ENCODE measurements at places on chromosomes 16 and 17.
A peak's percentile ranks its signal among the peaks of the same experiment; 100 is the strongest.

DNA sequence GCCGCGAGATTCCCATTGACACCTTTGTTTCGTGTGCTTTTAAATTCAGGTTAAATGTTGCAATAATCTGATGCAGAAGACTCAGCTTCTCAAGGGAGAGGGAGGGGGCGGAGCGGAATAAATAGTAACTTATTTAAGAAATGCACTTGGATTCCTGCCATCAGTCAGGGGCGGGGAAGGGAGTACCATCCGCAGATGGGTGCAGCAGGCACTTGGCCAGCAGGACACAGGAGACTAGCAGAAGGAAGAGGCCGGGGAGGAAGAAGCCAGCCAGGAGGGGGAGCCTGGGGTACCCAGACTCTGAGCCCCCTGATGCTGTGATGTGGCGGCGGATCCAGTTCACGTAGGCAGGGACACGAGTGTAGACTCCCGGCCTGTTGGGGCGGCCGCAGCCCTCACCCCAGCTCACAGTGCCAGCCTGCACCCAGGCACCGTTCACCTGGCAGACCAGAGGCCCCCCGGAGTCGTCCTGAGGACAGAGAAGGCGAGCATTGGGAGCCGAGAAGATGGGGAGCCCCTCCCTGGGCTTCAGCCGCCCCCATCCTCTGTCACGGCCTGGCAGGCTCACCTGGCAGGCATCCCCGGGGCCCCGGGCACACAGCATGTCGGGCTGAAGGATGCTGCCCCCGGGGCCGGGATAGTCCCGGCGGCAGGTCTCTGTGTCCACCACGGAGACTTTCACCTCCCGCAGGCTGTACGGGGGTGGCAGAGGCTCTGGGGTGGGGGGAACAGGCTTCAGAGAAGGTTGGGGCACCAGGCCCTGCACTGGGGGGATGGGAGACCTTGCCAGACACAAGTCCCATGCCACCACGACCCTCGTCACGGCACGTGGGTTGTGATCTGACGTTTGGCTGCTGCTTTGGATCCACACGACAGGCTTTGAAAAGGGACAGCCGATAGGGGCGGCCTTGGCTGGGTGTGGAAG is 3.2 kb downstream of the TPSG1 start:
- H3K4me1 ChIP-seq, result no peaks in the 10 kb centered on the region
- no peaks in the 10 kb centered on the region for H3K36me3 ChIP-seq
- DNase-seq, result no peak

DNA sequence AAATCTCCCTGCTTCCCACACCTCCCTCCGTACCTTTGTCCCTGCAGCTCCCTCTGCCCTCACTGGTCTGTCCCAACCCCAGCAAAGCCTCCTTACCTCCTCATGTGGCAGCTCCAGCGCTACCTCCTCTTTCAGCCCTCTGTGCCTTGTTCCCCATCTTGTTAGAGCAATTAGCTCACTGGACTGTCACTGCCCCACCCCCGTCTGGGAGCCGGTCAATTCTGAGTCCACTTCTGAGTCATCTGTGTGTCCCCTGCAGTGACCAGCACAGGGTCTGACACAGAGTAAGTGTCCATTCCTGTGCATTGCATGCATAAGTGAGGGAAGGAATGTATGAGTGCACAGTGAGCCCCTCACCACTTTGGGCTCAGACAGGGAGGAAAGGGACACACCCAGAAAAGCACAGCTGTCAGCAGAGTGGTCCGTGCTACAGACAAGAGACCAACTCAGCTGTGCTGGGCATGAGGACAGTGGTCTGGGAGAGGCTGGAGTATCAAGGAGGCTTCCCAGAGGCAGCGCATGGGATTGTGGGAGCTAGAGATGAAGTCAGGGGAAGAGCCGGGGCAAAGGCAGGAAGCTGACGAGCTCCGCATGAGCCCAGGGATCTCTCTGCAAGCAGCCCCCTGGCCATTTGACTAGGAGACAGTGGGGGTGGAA is 45.9 kb downstream of the PITPNM3 start:
- no peak for DNase-seq
- H3K27ac ChIP-seq, result no peak overlapping the region
- H3K4me1 ChIP-seq, result no peaks in the 10 kb centered on the region
- H3K27me3 ChIP-seq, result no peaks in the 10 kb centered on the region

DNA sequence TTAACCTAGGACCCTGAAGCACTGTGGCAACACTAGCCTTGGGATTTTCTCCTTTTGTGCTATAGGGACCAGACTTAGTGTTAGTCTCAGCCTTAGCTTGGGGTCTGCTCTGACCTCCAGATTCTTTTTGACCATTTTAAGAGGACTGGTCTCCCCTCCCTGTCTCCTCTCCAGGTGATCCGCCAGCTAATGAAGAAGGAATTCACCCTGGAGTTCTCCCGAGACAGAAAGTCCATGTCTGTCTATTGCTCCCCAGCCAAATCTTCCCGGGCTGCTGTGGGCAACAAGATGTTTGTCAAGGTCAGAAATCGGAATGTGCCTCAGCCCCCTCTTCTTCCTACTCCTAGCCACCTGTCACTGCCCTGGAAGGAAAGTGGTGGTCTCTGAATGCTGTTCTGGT is 19.5 kb downstream of the ATP2A1 start:
- no peak for DNase-seq
- H3K27me3 ChIP-seq, result no peaks in the 10 kb centered on the region
- no peaks in the 10 kb centered on the region for H3K4me1 ChIP-seq
- no peak overlapping the region for H3K4me3 ChIP-seq

- no peaks in the 10 kb centered on the region for H3K27me3 ChIP-seq
- no peaks in the 10 kb centered on the region for H3K4me1 ChIP-seq
- H3K27ac ChIP-seq, result no peak overlapping the region
- no peak overlapping the region for H3K4me3 ChIP-seq
- no peaks in the 10 kb centered on the region for H3K36me3 ChIP-seq
Measured at GRCh38 chr17:35006961-35007360, 26.6 kb downstream of the LIG3 start.

DNA sequence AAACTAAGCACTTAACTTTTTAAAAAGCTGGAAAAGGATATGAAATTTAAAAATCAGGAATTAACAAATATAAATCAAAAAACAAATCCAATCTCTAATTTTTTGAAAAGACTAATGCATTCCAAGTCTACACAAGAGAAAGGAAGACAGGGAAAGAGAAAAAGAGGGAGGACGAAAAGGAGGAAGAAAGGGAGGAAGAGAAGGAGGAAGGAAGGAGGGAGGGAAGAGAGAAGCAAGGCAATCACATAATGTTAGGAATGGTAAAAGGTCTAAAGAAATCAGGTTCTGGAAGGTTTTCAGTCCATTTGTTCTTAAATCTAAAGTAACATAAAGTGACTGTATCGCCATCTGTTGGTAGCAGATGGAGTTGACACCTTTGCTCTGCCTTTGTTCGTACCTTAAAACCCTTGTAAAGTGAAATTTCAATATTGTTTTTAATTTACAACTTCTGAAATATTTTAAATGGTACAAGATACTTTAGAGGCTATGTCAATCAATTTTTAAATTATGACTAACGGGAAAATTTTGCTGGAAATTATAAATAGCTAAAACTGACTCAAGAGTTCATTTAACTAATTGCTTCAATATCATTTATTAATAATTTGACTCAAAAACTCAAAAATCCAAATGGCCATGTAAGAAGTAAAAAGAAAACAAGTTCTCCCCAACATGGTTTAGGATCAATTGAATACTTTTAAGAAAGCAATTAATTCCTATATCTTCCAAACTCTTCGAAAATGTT is 20.4 kb upstream of the CDYL2 start:
- DNase-seq, result peak; percentile 16
- no peaks in the 10 kb centered on the region for H3K36me3 ChIP-seq
- H3K27me3 ChIP-seq, result no peaks in the 10 kb centered on the region
- H3K27ac ChIP-seq, result no peak overlapping the region
- no peaks in the 10 kb centered on the region for H3K4me1 ChIP-seq

- H3K27me3 ChIP-seq, result no peaks in the 10 kb centered on the region
- no peak for DNase-seq
Measured at GRCh38 chr17:57242148-57242547, 14.2 kb upstream of the MSI2 start.

GRCh38 chr16:66521951-66522771 is 27.8 kb downstream of the TK2 start:
- H3K27ac ChIP-seq, result no peak overlapping the region
- no peaks in the 10 kb centered on the region for H3K36me3 ChIP-seq
- H3K27me3 ChIP-seq, result no peaks in the 10 kb centered on the region
- DNase-seq, result peak; percentile 26
- peaks cover 73% of the 10 kb centered on the region for H3K4me1 ChIP-seq

GRCh38 chr16:630249-630814 is 453 bp upstream of the WFIKKN1 start:
- peaks cover 6% of the 10 kb centered on the region for H3K4me1 ChIP-seq
- no peak overlapping the region for H3K4me3 ChIP-seq
- H3K27me3 ChIP-seq, result no peaks in the 10 kb centered on the region
- H3K27ac ChIP-seq, result no peak overlapping the region
- no peaks in the 10 kb centered on the region for H3K36me3 ChIP-seq

DNA sequence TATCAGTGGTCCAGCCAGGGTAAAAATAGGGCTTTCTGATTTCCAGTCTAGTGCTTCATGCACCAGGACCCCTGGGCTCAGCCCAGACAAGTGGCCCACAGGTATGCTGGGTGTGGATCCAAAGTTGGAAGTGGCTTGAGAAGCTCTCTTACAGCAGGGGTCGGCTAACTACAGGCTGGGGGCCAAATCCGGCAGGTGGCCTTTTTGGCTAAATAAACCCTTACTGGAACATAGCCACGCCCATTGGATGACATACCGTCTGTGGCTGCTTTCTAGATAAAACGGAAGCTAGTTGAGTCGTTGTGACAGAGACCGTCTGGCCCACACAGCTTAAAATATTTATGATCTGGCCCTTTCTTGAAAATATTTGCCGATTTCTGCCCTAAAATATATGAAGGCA is 119.0 kb upstream of the CDC42EP4 start:
- no peak for DNase-seq
- no peaks in the 10 kb centered on the region for H3K4me1 ChIP-seq
- H3K4me3 ChIP-seq, result no peak overlapping the region
- H3K36me3 ChIP-seq, result no peaks in the 10 kb centered on the region
- no peaks in the 10 kb centered on the region for H3K27me3 ChIP-seq

GRCh38 chr17:46115699-46116098 is 77.5 kb downstream of the KANSL1 start:
- DNase-seq, result no peak
- H3K27me3 ChIP-seq, result no peaks in the 10 kb centered on the region
- no peak overlapping the region for H3K4me3 ChIP-seq

- H3K4me3 ChIP-seq, result no peak overlapping the region
- no peak overlapping the region for H3K27ac ChIP-seq
- DNase-seq, result no peak
Measured at GRCh38 chr17:74325376-74325742, 667 bp upstream of the KIF19 start.

DNA sequence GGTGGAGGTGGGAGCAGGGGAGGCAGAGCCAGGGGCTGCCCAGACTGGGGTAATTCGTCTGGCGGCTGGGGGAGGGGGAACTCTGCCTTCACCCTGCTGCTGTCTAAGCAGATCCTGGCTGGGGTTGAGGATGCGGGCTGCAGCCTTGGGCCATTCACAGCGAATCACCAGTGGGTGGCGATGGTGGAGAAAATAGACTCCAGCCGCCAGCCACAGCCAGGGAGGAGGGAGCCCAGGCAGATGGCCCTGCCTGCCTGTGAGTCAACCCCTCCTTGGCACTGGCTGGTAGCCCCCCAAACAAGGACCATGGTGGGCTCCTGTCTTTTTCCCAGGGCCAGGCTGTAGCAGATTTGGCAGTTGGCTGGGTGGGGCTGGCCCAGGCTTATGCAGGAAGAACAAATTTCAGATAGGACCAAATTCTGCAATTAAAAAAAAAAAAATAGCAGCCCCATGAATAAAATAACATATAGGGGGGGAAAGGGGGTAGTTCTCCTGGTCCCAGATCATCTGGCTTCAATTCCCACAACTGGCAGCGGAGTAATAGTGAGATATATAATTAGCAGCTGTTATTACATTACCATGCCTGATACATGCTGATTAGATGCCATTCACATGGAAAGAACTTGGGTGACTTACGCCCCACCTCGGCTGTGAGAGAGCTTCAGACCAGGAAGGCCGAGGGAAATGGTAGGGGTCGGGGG is 41.5 kb upstream of the CDH5 start:
- H3K4me3 ChIP-seq, result no peak overlapping the region
- no peaks in the 10 kb centered on the region for H3K36me3 ChIP-seq
- H3K27me3 ChIP-seq, result no peaks in the 10 kb centered on the region
- H3K27ac ChIP-seq, result no peak overlapping the region

- H3K27ac ChIP-seq, result no peak overlapping the region
- H3K4me3 ChIP-seq, result no peak overlapping the region
- no peaks in the 10 kb centered on the region for H3K4me1 ChIP-seq
- DNase-seq, result no peak
- no peaks in the 10 kb centered on the region for H3K36me3 ChIP-seq
Measured at GRCh38 chr16:88540346-88540977, 29.7 kb upstream of the ZC3H18 start.

DNA sequence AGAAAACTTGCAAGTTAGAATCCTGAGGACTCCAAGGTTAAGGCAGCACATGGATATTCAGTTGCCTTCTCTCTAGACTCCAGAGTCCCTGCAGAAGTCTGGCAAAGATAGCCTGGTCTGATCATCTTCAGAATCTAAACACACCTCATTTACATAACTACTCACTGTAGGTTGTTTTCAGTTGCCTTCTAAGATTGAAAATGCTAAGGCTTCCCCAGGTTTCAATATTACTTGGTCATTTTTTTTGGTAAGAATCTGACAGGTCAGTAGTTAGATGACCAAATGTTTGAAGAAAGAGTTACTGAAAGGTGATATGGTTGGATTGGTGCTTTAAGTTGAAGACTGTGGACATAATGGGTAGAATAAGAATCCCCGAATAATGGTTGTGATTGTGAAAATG is 205.4 kb upstream of the KCNJ16 start:
- H3K27ac ChIP-seq, result no peak overlapping the region
- H3K36me3 ChIP-seq, result no peaks in the 10 kb centered on the region
- H3K4me3 ChIP-seq, result no peak overlapping the region
- no peaks in the 10 kb centered on the region for H3K27me3 ChIP-seq
- no peak for DNase-seq

GRCh38 chr17:6501359-6501758 is 55.0 kb downstream of the PITPNM3 start:
- H3K4me1 ChIP-seq, result no peaks in the 10 kb centered on the region
- DNase-seq, result no peak
- H3K27me3 ChIP-seq, result no peaks in the 10 kb centered on the region
- no peak overlapping the region for H3K27ac ChIP-seq
- H3K4me3 ChIP-seq, result no peak overlapping the region

- DNase-seq, result no peak
- H3K27ac ChIP-seq, result no peak overlapping the region
- no peaks in the 10 kb centered on the region for H3K36me3 ChIP-seq
- no peaks in the 10 kb centered on the region for H3K4me1 ChIP-seq
- H3K27me3 ChIP-seq, result no peaks in the 10 kb centered on the region
Measured at GRCh38 chr16:48810803-48811453, 200.9 kb upstream of the N4BP1 start.

DNA sequence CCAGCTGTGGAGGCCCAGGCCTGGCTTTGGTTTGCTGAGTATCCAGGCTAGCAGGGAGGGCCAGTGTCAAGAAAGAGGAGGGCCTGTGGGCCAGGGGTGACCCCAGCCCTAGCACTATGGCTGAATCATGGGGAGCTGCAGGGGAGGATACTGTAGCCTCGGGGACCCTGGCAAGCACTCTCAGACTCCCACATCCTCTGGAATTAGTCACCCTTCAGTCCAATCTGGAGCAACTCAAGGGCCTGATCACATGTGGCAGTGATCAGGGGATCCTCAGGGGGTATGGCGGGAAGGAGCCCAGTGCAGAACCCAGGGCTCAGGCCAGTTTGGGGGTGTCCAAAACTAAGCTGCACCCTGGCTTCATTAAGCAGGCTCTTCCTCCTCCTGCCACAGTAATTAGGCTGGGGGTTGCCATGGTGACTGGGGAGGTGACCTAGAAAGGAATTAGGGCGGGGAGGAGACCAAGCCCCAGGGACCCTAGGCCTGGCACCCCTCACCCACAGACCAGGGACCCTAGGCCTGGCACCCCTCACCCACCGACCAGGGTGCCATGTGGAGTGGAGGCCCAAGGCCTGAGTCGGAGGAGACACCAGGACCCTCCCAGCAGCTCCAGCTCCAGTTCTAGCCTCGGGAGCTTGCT is 5.8 kb downstream of the NLGN2 start:
- H3K36me3 ChIP-seq, result no peaks in the 10 kb centered on the region
- peaks cover 3% of the 10 kb centered on the region for H3K4me1 ChIP-seq
- no peak for DNase-seq
